Activated CD4-positive, CD25-positive, alpha-beta regulatory T cell (primary cell): ENCODE measurements at places on chromosomes 1 and 21.

DNA sequence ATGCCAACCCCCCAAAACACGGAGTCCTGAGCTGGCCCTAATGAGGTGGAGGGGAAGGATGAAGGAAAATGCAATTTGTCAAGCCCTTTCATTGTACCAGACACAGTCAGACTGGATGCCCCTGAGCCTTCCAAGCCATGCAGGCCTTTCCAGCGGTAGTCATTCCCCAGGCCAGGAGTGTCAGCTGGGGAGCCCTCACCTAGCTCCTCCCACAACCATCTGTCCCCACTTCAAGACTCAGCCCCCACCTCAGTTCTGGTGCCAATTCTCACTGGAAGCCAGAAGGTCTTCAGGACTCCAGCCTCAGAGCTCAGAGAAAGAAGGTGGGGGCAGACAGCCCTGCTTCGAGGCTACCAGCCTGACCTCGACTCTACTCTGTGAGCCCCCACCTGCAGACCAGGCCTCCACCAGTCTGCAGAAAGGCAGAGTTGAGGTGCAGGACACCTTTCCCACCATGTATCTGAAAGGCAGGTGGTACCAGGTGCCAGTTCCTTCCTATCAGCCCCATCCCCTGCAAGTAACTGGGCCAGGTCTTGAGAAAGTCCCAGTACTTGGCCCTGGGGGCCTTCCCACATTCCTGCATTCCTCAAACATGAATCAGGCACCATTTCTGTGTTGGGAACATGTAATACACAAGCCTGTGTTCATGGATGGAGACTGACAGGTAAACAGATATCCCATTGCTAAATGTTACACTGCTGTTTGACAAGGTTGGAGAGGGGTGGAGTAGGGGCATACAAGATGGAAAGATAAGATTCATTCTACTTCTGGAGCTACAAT is 180.6 kb upstream of the EDN2 start:
- DNase-seq: no peak

GRCh38 chr1:241899210-241899609 is 51.2 kb downstream of the EXO1 start:
- no peak for DNase-seq

GRCh38 chr1:57963581-57963980 is 539.7 kb upstream of the DAB1 start:
- no peak for DNase-seq

- no peak for DNase-seq
Measured at GRCh38 chr1:161367684-161368400, at the start of gene CFAP126. Gene CFAP126, minus strand, starts transcription at chr1:161367876. Its CDS starts 8 bp downstream, at chr1:161367868.

- DNase-seq: no peak
Measured at GRCh38 chr1:157113631-157114030, 14.0 kb upstream of the ETV3L start.

DNA sequence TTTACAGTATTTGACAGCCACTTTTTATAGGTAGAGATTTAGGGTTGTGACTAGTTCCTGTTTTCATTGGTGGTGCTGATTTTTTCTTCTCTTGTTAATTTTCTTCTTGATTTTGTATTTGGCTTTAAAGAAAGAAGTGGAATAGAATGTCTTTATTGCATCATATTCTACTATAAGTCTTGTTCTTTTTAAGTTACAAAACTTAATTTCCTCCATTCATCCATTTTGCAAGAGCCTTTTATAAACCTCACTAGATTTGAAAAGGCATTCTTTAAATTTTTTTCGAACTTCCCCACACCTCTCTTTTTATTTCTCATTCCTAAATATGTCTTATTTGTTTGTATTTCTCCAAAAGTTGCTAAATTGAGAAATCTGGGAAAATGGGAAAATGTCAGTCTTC is 1368.6 kb upstream of the ADGRL4 start:
- DNase-seq: no peak

- no peak for DNase-seq
Measured at GRCh38 chr1:97870589-97870988, 50.2 kb downstream of the DPYD start.

DNA sequence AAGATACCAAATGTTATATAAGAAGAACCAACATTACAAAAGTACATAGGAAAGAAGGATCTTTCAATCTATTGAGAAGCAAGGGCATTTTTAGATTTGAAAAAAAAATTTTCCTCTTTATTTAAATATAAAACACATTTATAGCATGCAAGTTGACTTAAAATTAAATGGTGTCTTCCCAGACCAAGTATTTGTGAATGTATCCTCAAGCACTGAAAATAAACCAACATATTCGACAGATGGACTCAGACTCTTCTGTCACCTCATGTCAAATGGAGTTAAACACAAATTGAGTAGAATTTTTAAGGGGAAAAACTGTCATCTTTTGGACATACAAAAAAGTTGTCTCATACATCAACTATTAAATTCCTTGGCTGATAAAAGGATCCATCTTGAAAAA is 77.0 kb upstream of the GNG4 start:
- no peak for DNase-seq
